Left lung (tissue), 14 donors: ENCODE measurements at places on chromosomes 4 and X. TPM values are rescaled to one million over a fixed set of nuclear protein-coding genes. Genes with fewer than 3 reads are reported as not detected.

Gene SLC9A7
- total RNA-seq, result 10.5 TPM

Gene SHROOM2
- total RNA-seq, result 5.6 TPM

Gene L1CAM
- 0.55 TPM for total RNA-seq

Gene CSAG3
- not detected for total RNA-seq

GRCh38 chr4:36332782-36333131 is 51.3 kb downstream of the DTHD1 start:
- no peak for DNase-seq

GRCh38 chr4:77188498-77189220 is 31.7 kb downstream of the CCNG2 start:
- DNase-seq, result no peak

GRCh38 chr4:118120120-118120760 is 86.0 kb downstream of the NDST3 start:
- DNase-seq, result no peak

- no peak for DNase-seq
These were observed 27.7 kb upstream of the FGF2 start for GRCh38 chr4:122798917-122799316.

DNA sequence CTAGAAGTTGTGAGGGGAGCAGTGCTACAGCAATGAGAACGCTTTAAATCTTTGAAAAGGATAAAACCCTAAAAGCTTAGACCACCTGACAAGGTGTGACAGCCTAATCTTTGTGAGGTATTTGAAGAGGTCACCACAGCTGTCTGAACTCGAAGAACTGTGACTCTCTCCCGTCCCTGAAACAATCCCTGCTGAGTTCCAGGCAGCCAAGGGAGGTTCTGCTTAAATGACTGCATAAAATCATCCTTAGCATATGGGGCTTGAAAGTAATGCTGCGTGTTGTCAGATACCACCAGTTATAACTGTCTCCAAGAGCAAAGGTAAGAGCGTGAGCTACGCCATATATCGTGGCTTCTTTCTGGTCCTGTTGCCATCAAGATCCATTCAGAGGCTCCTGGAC is 696.3 kb downstream of the PCDH7 start:
- no peak for DNase-seq

DNA sequence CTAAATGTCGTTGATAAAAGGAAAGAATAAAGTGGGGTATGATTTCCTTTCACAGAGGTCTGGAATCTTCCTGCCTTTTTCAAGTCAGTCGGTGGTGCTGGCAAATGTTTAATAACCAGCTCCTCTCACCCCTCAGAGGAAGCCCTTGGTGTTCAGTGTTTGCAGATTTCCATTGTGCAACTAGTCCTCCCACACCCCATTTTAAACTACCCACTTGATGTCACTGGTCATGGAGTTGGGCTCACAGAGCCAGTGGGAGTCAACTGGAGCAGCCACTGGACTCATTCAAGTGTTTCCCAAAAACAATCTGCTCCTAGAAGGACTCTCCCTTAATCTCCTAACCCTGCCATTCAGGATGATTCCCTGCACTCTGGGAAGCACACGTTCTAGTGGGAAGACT is 149.2 kb downstream of the PTTG2 start:
- DNase-seq, result no peak

- DNase-seq, result no peak
These were observed 25.6 kb upstream of the TEX13C start for GRCh38 chrX:125293850-125294780.

- DNase-seq, result no peak
These were observed 114.8 kb downstream of the BCOR start for GRCh38 chrX:39982948-39983347.

GRCh38 chr4:153522802-153523094 is 56.6 kb downstream of the TMEM131L start:
- DNase-seq, result no peak

DNA sequence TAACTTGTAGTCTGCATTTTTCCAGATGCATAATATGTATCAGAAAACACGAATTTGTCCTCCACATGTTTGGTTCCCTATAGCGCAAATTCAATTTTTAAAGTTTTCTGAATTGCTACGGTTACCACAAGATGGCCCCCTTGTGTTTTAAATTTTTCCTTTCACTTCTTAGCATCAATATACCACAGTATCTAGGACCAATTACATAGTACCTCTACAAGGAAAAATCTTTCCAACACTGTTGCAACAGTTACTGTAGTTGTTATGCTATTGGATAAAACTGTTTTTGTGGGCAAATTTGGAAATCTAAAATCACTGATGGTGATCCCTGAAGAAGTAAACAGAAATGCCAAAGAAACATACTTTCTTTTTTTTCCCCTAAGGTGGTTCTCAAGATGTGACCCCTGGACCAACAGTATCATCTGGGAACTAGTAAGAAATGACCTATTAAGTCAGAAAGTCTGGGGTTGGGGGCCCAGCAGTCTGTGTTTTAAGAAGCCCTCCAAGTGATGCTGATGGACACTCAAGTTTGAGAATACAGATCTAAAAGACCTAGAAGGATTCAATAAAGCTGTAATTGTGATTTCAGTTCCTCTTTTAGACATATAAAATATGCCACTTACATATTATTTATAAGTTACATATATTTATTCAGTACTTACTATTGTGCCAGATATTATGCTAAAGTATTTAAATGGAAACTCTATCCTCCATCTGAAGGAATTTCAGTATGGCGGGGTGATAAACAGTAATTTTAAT is 3.1 kb downstream of the ZGRF1 start:
- no peak for DNase-seq

- DNase-seq, result no peak
These were observed 41.0 kb downstream of the PRPS1 start for GRCh38 chrX:107669261-107669660.

GRCh38 chrX:103398421-103398864 is 22.1 kb downstream of the BEX3 start:
- no peak for DNase-seq
